ENCODE measurements at places on chromosomes 11 and 22.

GRCh38 chr11:75079546-75079945, 17.1 kb downstream of the OR2AT4 start:
- DNase-seq: no peak

- no peak for DNase-seq
Measured at GRCh38 chr11:60059521-60060240, 3.2 kb downstream of the MS4A3 start.

DNA sequence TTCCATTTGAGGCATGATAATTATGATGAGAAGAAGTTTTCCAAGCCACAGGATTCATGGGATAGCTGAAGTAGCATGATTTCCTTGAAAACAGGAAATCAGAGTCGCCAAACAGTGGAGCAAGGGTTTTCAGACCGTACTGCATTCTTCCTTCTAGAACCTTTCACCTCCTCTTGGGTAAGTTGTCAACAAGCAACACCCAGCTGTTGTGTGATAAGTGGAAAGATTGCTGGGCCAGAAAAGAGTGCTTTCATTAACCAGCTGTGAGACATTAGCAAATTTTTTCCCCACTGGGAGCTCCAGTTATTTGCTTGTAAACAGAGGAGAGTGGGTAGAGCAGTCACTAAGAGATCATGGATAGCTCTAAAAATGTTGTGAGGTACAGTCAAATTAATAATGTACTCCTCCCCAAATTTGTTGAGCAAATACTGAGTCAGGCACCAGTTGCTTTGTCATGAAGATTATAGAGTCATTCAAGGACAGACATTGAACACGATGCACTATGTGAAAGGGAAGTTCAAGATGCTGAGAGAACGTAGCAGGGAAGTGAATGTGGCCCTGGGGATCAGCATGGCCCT, 11.7 kb upstream of the MPEG1 start:
- DNase-seq: no peak

- no peak for DNase-seq
Measured at GRCh38 chr22:22151308-22151707, 93.3 kb upstream of the VPREB1 start.

DNA sequence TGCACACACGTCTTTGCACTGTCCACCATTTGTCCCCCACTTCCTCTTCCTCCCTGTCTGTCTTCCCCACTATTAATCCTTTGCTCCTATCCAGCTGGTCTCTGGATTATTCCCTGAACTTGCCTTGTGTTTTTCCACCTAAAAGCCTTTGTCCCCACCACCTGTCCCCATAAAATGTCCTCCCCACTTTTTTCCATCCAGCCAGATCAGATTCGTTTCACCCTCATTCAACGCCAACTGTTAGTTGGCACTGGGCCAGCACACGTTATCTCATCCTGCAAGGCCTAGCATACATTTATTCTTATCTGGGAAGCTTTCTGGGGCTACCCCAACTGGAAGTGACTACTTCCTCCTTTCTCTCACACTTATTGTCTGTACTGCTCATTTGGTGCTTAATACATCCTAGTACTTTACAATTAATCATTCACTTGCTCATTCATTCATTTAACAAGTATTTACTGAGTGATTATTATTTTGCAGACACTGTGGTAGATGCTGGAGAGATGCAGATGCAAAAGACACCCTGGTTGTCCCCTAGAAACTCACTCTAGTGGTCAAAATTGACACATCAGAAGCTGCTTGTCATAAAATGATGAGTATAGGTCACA, 96.2 kb downstream of the RASSF10 start:
- DNase-seq: no peak

GRCh38 chr11:88619656-88620385, 282.3 kb upstream of the CTSC start:
- DNase-seq: no peak

GRCh38 chr11:118194835-118195627, 18.6 kb upstream of the SCN2B start:
- DNase-seq: peak; percentile 87
